ENCODE measurements at places on chromosomes 12 and 14.

DNA sequence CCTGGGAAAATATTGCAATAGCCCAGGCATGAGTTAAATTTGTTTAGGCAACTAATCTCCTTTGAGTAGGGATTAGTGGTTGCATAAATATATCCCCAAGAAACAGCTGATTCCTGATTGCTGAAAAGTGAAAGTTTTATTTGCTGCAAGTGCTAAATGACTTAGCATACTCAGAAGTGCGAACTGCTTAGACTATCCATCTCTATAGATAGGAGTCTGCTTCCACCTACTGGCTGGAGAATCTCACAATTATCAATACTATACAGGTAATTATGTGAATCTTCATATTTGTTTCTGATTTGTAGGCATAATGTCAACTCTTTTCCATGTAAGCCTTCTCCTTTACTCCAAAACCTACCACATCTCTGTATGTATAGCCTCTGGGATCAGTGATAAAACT is 12.0 kb upstream of the SLCO1B3 start:
- no peak for DNase-seq

DNA sequence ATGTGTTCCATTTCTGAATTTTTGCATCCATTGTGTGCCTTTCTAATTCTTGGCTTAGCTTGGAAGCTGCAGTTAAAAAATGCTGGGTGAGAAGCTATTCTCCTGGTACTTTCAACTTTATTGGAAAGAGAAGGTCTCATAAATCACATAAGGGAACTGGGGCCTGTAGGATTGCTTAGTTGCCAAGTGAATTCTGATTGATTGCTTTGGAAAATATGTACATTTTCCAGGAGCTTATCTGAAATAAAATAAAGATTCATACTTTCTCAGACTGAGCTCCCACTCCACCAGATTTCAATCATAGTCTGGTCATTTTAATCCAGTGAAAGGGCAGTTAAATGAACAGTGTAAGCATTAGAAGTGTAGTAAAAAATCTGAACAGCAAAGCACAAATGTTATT is 50.0 kb upstream of the PRICKLE1 start:
- DNase-seq = no peak

GRCh38 chr12:104823985-104824461 is 134.1 kb downstream of the SLC41A2 start:
- peak; percentile 99 for DNase-seq

GRCh38 chr12:131753005-131753404 is 42.1 kb downstream of the SFSWAP start:
- no peak for DNase-seq

GRCh38 chr12:110256780-110257431 is 24.1 kb upstream of the ATP2A2 start:
- no peak for DNase-seq

DNA sequence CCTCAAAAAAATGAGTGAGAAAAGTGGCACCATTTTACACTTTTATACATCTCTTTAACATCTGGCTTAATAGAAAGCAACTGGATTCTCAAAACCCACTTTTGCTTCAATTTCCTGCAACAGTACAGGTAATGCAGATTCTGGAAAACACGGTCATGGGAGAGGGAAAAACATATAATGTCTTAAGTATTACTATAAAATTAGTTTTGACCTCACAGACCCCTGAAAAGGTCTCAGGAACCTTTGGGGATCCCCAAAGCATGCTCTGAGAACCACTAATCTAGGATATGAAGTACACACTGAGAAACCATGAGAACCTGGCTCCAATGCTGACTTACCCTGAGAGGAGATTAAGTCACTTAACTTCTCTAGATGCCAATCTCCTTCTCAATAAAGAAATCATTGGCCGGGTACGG is 64.7 kb downstream of the PPP2R5E start:
- no peak for DNase-seq

GRCh38 chr14:24093901-24094840 is at the start of gene PCK2:
TSS of gene PCK2 (plus strand) at chr14:24094311. CDS start at chr14:24094406, 95 bp downstream.
- peak; percentile 89 for DNase-seq

DNA sequence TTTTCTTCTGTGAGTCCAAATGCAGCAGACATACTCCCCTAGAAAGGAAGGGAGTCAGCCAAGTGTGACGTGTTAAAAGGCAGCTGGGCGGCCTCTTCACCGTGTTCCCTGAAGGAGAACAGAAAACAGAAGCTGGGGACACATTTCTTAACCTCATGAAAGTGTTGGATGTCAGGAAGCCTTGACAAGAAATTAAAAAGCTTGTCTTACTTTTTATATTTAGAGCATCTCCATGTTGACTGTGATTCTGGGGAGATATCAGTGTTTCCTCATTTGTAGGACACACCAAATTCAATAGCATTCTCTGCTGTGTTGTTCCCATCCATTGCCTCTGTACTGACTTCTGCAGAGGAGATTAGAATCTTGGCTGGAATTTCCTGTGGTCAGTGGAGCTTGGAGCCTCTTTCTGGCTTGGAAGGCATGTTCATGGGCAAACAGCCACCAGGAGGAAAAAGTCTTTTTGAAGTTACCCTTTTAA is 93.7 kb downstream of the RMST start:
- DNase-seq = peak; percentile 49

DNA sequence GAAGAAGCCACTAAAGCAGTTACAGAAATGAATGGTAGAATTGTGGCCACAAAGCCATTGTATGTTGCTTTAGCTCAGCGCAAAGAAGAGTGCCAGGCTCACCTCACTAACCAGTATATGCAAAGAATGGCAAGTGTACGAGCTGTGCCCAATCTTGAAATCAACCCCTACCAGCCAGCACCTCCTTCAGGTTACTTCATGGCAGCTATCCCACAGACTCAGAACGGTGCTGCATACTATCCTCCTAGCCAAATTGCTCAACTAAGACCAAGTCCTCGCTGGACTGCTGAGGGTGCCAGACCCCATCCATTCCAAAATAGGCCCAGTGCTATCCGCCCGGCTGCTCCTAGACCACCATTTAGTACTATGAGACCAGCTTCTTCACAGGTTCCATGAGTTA is 21.5 kb upstream of the SRGAP1 start:
- no peak for DNase-seq

- no peak for DNase-seq
Measured at GRCh38 chr12:118354903-118355302, 17.8 kb downstream of the TAOK3 start.

Data from NCI-H446 treated with DMSO at 0.1 percent for 48 hours (cell line).